ENCODE measurements at places on chromosomes 16 and 17. TPM values are rescaled to one million over a fixed set of nuclear protein-coding genes. Genes with fewer than 3 reads are reported as not detected.

DNA sequence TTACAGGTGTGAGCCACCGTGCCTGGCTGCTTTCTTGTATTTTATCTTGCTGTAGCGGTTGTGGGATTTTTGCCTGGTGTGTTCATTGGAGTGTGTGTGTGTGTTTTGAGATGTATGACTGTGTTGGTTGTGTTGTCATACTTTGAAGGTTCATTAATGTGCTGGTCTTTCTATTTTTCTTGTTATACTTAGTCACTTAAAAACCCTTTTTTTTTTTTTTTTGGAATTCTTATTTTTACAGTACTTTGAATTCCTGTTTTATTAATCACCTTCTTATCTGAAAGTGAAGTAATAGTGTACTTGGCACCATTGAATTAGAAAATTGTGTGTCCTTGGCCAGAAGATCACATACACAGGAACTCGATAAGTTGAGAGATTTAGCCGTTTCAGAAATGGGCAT lies 30.2 kb downstream of the TENT4B start:
- no peak for ATAC-seq

Gene TBC1D26
- total RNA-seq, result not detected

- no peak for ATAC-seq
Measured at GRCh38 chr17:59804901-59805465, 87.8 kb downstream of the TUBD1 start.

GRCh38 chr17:69066482-69066881 lies 5.8 kb upstream of the ABCA9 start:
- ATAC-seq, result no peak

DNA sequence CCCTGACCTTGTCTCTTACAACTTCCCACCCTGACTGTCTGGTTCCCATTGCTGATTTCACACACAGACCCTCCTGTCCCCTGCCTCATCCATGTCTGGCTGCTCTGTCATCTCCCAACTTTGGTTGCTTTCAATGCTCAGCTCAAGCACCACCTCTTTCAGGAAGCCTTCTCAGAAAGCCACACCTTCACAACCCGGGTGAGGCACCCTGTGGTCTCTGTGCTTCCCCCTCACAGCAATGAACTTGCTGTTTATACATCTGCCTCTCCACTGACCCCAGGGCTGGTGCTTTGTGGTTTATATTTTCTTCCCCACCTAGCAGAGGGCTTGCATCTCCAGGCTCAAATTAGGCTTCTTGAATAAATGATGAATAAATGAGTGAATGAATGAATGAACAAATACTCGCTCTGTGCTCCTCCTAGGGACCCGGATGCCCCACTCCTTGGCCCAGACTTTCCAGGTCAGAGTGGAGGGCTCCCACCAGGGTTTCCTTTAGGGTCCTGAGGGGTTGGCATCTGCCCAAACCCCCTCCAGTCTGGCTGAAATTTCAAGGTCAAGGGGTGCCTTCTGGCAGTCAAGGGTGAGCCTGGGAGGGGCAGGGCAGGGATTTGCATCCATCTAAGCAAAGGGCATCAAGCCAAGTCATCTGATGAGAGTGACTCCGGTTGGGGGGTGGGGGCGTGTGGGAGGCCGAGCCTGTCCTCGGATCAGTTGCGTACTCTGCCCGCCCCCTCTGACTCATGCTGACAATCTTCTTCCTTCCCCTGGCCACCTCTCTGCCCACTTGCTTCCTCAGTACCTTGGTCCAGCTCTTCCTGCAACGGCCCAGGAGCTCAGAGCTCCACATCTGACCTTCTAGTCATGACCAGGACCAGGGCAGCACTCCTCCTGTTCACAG lies at the start of gene ITGAX:
Gene ITGAX (plus strand): TSS at position 783 of the 898 bp plus-strand sequence. CDS start 79 bp downstream, at position 862.
- ATAC-seq, result peak; percentile 86

Gene NXPH3
- not detected for total RNA-seq

DNA sequence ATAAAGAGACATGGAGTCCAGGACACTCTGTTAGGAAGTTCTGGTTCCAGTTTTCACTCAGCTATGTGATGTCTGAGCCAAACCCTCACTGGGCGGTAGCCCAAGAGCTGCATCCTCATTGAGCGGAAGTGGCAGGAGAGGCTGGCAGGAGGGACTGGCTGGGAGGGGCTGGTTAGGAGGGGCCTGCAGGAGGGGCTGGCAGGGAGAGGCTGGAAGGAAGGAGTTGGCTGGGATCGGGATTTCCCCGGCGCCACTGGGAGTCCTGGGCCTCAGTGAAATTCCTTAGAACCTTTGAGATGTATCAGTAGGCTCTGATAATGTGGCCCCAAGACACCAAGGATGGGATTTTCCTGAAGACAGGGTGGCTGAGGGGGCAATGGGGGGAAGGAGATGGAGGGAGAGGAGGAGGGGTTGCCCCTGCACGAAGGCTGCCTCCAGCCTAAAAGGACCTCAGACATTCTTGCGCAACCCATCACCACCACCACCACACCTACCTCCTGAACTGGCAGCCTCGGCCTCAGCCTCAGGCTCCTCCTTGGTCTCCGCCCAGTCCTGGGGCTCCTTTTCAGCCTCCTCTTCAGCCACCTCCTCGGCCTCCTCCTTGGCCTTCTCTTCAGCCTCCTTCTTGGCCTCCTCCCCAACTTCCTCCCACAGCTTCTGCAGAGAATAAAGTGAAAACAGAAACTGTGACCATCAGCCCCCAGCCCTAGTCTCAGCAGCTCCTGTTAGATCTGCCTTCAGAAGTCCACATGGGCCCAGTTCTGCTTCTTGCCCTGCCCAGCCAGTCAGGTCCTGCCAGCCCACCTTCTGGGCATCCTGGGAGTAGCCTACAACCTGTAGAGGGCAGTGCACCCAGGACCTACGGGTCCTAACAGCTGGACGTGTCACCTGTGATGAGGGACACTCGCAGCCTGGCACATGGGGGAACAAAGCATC lies 31.7 kb downstream of the CNGB1 start:
- no peak for ATAC-seq

DNA sequence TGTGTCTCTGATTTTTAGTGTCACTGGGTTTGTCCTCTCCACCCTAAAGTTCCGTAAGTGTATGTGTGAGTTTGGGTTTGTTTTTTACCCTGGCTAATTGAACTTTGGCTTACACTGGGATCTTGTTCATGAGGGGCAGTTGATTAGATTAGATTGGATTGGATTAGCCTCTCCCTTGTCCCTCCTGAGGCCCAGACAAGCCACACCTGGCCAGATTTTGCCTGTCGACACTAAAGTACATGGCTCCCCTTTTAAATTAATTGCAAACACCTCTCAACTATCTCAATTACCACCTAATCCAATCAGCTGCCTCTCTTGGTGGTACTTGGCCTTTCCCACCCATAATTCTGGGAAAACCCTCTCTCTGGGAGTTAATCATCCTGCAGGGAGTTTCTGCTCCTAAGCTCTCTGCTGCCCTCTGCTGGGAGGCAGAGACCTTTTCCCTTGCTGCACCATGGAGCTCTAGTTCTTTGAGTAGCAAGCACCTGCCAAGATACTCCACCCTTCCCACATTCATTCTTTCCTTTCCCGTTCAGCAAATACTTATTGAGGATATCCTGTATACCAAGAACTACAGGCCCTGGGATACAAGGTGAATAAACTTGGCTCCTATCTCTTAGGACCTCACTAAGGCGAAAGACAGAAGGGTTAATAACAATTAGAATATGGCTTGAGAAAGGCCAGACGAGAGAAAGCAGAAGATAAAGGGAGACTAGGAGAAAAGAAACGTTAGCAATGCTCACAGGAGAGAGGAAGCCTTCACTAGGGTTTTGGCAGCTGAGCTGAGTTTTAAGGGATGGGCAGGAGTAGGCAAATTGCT lies 60.0 kb upstream of the MPHOSPH6 start:
- peak; percentile 40 for ATAC-seq

Gene MILR1
- total RNA-seq, result not detected

- ATAC-seq, result no peak
Measured at GRCh38 chr17:59465949-59466307, 99.5 kb upstream of the DHX40 start.

- no peak for ATAC-seq
Measured at GRCh38 chr17:50638966-50639713, 4.5 kb downstream of the ABCC3 start.

Gene IGF2BP1
- total RNA-seq, result 0.63 TPM

GRCh38 chr17:52148969-52149351 lies 9.6 kb downstream of the CA10 start:
- ATAC-seq, result no peak

- no peak for ATAC-seq
Measured at GRCh38 chr17:28182559-28182958, 136.4 kb upstream of the TMEM97 start.

All from activated T-helper 17 cell treated with anti-CD3 and anti-CD28 coated beads, Interleukin-2, amount 50 U/mL, for 72 hours (primary cell).